ENCODE measurements at places on chromosomes 4 and X.

- no peak for DNase-seq
Measured at GRCh38 chr4:82579932-82580331, 18.1 kb upstream of the TMEM150C start.

DNA sequence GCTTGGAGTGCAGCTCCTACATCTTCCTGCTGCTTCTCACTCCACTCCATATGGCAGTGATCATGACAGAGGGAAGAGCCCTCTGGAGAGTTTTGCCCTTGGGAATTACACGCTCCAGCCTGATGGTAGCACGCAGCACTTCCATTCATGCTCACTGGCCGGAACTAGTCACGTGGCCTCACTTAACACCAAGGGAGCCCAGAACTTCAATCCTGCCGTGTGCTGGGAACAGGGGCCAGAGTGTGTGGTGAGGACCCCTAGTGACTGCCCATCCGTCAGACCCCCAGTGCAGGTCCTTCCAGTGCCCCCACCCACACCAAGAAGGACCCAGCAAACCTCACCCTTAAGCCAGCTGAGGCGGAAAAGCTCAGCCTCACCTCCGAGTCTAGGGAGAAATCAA is 230.7 kb downstream of the EVC2 start:
- no peak for DNase-seq

DNA sequence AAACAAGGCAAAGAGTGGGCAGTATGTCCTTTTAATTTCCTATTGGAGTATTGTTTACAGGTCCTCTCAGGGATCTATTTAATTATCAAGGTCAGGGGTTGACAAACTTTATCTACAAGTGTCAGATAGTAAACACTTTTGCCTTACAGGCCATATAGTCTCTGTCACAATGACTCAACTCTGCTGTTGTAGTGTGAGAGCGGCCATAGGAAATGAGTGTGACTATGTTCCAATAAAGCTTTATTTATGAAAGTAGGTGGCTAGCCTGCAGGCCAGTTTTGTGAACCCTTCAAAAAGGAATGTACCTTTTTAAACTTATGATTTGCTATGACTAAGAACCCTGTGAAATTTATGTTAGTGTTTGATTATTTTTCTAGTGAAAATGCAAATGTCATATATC is 156.1 kb downstream of the GPAT3 start:
- DNase-seq, result no peak

DNA sequence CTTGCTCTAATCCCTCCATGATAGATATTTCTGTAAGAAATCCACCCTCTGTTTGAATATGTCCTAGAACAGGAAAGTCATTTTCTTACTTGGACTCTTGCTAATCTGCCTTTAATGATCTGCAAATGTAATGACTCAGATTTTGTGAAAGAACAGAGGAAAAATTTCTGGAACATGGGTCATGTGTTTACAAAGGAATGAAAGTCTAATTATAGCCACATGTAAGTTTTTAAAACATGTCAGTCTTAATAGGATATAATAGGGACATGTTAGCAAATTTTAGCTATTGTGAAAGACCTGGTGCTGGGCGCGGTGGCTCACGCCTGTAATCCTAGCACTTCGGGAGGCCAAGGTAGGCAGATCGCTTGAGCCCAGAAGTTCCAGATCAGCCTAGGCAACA is 47.6 kb downstream of the GRK4 start:
- no peak for DNase-seq

DNA sequence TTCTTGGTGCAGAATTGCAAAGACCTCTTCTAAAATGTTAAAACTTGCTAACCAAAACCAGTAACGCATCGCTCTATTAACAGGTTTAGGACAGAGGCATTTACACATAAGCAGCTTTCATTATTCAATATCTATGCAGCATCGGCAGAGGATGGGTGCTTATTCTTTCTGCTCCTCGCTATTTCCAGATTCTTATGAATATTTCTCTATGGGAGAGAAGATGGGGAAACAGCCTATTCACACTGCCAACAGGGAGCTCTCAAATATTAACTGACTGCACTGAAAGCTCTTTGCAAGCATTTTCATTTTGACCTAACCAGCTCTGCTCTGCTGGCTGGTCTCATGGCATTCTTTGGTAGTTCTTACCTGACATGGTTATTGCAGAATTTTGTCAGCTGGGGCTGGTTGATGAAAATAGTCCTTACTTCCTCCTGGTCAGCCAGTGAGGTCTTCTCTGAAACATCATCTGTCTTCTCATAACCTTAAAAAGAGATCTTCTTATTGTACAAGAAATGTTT is 30.2 kb downstream of the ATP8A1 start:
- no peak for DNase-seq

GRCh38 chrX:23742174-23742696 is 841 bp downstream of the ACOT9 start:
- no peak for DNase-seq

GRCh38 chrX:15745179-15745578 is 7.1 kb downstream of the CA5B start:
- DNase-seq, result no peak

DNA sequence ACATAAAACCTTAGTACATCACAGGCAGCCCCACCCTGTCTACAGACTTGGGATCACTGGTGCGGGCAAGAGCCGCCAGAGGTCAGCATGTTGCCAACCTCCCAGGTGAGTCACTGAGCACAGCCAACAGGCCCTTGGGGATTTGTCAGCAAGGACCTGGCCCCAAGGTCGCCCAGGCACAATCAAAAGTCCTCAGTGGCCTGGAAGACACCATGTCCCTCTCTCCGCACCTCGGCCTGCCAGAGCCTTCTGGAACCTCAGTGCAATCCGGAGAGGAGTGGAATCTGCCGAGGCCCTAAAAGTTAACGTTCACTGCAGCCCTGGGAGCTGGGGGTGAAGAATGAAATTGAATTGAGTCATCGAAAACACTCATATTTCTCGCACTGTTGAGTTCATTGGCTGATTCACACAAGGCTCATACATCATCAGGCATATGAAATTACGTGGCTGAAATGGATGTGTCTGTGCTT is 74.3 kb downstream of the WFS1 start:
- no peak for DNase-seq

DNA sequence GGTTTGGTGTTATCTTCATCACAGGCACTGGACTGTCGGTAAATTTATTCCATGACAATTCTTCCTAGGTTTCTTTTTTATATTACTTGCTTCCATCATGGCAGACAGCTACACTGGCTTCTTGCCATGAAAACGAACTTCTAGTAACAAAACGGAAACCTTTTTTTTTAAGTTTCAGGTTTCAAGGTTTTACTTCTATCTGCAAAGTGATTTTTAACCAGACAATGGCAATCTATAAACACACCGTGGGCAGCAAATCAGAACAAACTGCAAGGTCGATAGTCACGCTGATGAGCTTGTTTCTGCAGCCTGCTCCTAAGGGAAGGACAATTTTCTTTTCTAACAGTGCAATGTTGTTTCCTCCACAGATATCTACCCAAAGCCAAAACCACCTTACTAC is 29.9 kb downstream of the XG start:
- no peak for DNase-seq

GRCh38 chr4:95627709-95628108 is 78.9 kb upstream of the UNC5C start:
- no peak for DNase-seq

DNA sequence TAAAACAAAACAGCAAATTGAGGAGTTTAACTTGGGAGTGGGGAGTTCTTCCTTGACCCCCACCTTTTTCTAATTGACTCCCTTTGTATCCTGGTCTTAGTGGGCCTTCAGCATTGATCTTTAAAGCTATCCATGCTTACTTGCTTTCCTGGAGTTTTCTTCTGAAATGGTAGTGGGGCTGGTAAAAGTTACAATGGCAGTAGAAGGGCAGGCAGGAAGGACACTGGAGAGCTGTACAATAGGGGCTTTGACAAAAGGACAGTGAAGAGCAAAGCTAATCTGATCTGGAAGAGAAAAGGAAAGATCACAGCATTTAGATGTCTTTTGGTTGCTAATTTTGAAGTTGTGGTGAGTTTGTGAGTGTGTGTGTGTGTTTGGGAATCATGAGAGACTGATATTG is 111.5 kb downstream of the MID1 start:
- no peak for DNase-seq
